ENCODE measurements at places on chromosomes 6 and 20.

- DNase-seq: no peak
Measured at GRCh38 chr20:4748847-4749246, 27.1 kb downstream of the PRND start.

DNA sequence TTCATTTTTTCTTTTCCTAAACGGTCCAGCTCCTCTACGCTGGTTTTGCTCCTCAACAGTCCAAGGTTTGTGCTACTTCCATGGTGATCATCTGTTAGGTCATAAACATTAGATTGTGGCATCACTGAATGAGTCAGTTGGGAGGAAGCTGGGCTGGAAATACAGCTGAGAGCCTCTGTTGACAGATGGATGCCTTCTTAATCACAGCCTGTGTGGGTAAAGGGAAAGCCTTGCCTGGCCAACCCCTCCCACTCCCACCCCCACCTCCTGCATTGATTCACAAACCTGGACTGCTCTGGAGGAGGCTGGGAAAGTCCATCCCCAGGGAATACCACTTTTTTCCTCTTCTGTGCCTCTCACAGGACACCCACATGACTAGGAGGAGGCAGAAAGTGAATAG, 180.6 kb upstream of the CCN2 start:
- DNase-seq: no peak

DNA sequence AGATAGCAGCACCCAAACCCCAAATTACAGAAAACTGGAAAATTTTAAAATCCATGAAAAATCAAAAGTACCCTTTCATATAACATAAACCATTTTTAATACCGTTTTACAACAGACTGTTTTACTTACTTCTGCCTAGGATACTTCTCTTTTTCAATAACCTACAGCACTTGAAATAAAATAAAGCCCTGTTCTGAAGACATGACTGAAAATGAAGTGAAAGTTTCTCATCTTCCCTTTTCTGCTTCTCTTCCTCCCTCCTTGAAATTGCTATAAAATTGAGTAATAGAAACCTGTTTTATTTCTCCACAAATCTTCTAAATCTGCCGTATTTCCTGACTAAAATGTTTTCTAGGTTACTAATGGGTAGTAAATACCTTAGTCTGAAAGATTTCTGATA, 20.3 kb downstream of the MMS22L start:
- DNase-seq: no peak

DNA sequence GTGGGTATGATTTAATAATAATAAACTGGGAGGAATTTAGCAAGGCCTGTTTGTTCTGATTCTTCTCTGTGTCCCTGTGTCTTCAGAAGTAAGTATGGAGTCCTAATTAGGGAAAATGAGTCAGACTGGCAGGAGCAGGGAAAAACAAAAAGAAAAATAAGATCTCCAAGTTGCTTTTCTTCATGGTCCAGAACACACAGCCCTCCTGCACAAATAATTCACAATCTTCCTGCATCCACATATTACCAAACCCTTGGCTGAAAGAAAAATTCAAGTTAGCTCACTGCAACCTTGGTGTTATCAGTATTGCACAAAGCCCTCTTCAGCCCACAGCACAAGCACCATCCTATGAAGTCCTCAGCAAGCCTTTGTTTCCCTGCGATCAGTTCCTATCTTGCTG, 142.0 kb upstream of the LAMA2 start:
- DNase-seq: no peak
